Panc1 (cell line): ENCODE measurements at places on chromosomes 5 and 9. TPM values are rescaled to one million over a fixed set of nuclear protein-coding genes. Genes with fewer than 3 reads are reported as not detected.

- peaks cover 6% of the 10 kb centered on the region for H3K36me3 ChIP-seq
- no peak for DNase-seq
- H3K4me3 ChIP-seq, result no peak overlapping the region
- peaks cover 8% of the 10 kb centered on the region; the same call in 1 of the 2 replicates for H3K4me1 ChIP-seq
- no peaks in the 10 kb centered on the region for H3K27me3 ChIP-seq
- H3K27ac ChIP-seq, result no peak overlapping the region
Measured at GRCh38 chr9:120839146-120839545, 3.6 kb downstream of the PSMD5 start.

DNA sequence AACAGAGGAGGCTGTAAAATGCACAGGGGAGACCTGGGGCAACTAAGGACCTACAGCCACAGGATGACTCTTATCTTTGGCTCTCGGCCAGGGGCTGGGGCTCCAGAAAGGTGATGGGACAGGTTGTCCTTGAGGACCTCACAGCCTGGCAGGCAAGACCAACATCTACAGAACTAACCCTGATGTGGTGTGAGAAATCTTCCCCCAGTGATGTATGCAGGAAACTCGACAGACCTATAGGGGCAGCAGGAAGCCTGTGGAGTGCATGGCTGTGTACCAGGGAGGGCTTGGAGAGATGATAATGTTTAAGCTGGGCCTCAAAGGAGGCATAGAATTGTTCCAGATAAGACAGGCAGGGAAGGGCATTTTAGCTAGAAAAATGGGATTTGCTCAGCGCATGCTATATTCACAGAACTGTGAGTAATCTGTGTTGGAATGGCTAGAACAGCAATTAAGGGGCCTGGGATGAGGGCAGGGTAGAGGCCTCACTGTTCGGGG, 68.5 kb upstream of the SLC25A51 start:
- peaks cover 33% of the 10 kb centered on the region for H3K4me1 ChIP-seq
- H3K27ac ChIP-seq, result no peak overlapping the region
- H3K4me3 ChIP-seq, result no peak overlapping the region

The PCDHAC1 gene
- total RNA-seq, result 0.59 TPM

DNA sequence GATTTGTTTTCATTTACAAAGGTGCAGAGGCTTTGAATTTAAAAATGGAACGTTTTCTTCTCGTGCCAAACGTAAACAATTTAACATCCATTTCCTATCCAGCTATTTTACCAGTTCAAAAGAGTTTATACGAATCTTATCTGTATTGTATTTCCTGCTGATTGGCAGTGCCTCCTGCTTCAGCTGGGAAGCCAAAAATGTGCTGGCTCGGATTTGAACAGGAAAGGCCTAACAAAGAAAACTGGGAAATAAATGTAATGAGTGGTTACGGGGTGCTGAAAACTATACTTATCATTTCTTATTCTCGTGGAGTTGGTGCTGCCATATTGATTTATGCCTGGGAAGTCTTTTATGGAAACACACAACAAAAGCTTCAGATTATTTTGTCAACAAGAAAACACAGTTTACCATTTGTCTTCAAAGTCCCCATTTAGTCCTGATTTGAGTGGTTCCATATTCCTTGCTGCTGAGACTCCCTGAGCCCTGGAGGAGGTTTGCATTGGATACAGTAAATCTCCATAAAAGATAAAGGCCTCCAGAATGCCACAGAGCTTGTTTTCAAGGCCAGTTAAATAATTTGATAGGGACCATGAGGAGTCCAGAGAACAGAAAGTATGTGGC, 507.4 kb downstream of the RASEF start:
- H3K4me3 ChIP-seq, result no peak overlapping the region
- no peaks in the 10 kb centered on the region for H3K36me3 ChIP-seq
- no peaks in the 10 kb centered on the region for H3K4me1 ChIP-seq
- no peak for DNase-seq

DNA sequence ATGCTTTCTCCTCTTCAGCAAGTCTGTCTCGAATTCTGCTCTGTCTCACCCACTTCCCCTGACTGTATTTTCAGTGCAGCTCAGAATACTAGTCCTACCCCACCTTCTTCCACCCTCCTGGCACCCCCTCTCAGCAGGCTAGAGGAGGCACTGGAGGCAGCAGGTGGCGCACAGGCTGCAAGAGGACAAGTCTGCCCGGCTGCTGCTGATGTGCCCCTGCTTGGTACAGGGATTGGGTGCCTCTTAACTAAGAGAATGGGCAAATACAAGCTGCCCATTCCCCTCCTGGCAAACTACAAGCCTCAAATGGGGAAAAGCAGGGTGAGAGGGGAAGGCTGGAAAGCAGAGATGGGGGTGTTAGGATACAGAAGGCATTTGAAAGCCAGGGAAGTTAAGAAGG, 5.1 kb downstream of the TLN1 start:
- no peak for DNase-seq
- H3K27ac ChIP-seq, result no peak overlapping the region
- H3K36me3 ChIP-seq, result peaks cover 7% of the 10 kb centered on the region
- no peak overlapping the region for H3K4me3 ChIP-seq
- H3K4me1 ChIP-seq, result peaks cover 28% of the 10 kb centered on the region
- H3K27me3 ChIP-seq, result no peaks in the 10 kb centered on the region

- no peak for DNase-seq
- H3K4me1 ChIP-seq, result peaks cover 5% of the 10 kb centered on the region; the same call in 1 of the 2 replicates
- no peaks in the 10 kb centered on the region for H3K36me3 ChIP-seq
- no peaks in the 10 kb centered on the region; the same call in 1 of the 2 replicates for H3K27me3 ChIP-seq
Measured at GRCh38 chr5:169950333-169950732, 30.0 kb downstream of the INSYN2B start.

GRCh38 chr5:80346055-80346454, 26.3 kb downstream of the SPZ1 start:
- H3K4me3 ChIP-seq, result no peak overlapping the region
- peak; percentile 13 for DNase-seq
- no peak overlapping the region for H3K27ac ChIP-seq
- H3K36me3 ChIP-seq, result no peaks in the 10 kb centered on the region

GRCh38 chr9:86977205-86977835, 30.0 kb upstream of the GAS1 start:
- no peaks in the 10 kb centered on the region for H3K4me1 ChIP-seq
- no peak overlapping the region for H3K4me3 ChIP-seq
- no peaks in the 10 kb centered on the region for H3K36me3 ChIP-seq
- no peak for DNase-seq

- H3K27ac ChIP-seq, result no peak overlapping the region
- no peak for DNase-seq
- H3K4me3 ChIP-seq, result no peak overlapping the region
- no peaks in the 10 kb centered on the region for H3K27me3 ChIP-seq
- no peaks in the 10 kb centered on the region for H3K4me1 ChIP-seq
Measured at GRCh38 chr9:114697951-114698351, 16.0 kb upstream of the TEX48 start.

- H3K4me1 ChIP-seq, result no peaks in the 10 kb centered on the region
- no peaks in the 10 kb centered on the region for H3K36me3 ChIP-seq
- no peak overlapping the region for H3K4me3 ChIP-seq
- no peak overlapping the region for H3K27ac ChIP-seq
- H3K27me3 ChIP-seq, result no peaks in the 10 kb centered on the region
Measured at GRCh38 chr5:544675-545355, 20.6 kb upstream of the SLC9A3 start.

The ADGRV1 gene
- total RNA-seq, result 0.49 TPM

DNA sequence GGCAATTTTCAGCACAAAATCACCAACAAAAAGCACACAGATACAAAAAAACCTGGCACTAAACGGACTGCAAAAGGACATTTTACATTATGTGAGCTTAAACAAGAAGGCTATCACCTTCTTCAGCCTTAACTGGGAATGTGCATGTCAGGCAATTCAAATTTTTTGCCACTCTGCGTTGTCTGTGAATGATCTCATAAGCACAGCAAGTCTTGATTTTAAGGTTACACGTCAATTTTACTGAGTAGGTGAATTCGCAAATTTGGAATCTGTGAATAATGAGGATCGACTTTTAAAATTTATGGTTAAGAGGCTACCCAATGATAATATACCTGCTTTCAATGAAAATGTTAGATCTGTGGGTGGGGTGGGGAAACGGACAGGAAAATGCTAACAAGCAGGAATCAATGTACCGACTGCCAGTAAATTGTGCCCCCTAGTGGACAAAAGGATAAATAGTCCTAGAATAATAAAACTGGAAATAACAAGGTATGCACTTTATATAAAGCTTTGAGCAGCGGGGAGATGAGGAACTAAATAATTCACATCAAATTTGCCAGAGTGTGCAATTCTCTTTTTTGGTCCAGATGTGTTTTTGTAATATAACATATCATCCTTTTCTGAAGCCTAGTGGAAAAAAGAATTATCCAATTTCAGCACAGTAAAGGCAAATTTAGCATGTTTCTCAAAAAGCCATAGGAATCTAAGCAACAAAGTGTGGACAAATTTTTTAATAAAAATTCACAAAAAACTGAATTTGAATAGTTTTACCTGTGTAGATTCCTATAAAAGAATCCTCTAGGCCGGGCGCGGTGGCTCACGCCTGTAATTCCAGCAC, 20.5 kb downstream of the EQTN start:
- no peaks in the 10 kb centered on the region for H3K4me1 ChIP-seq
- peak; percentile 10 for DNase-seq
- H3K27me3 ChIP-seq, result no peaks in the 10 kb centered on the region
- no peaks in the 10 kb centered on the region for H3K36me3 ChIP-seq
- H3K27ac ChIP-seq, result no peak overlapping the region
- peak overlapping the region; percentile 16; the same call in 1 of the 2 replicates for H3K4me3 ChIP-seq

DNA sequence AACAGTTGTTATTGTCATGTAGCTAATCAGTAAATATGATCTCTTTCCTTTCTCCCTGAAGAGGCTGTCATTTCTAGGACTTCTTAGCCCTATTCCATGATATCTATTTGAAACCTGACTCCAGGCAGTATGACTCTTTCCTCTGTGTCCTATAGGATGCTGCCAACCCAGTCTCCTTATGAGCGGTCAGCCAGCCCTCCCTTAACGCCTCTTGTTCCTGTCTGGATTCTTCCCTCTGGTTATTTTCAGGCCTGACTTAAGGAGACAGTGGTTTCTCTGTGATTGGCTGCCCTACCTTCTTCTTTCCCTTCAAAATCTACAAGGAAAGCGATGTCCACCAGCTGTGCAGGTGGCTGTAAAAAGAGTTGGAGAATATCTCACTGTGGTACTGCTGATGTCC, 19.4 kb upstream of the C5orf63 start:
- peaks cover 11% of the 10 kb centered on the region for H3K27me3 ChIP-seq
- no peaks in the 10 kb centered on the region for H3K4me1 ChIP-seq
- no peaks in the 10 kb centered on the region for H3K36me3 ChIP-seq
- no peak overlapping the region for H3K4me3 ChIP-seq

GRCh38 chr5:143373076-143373475, 30.4 kb downstream of the NR3C1 start:
- H3K36me3 ChIP-seq, result no peaks in the 10 kb centered on the region
- H3K27me3 ChIP-seq, result no peaks in the 10 kb centered on the region
- DNase-seq, result no peak

DNA sequence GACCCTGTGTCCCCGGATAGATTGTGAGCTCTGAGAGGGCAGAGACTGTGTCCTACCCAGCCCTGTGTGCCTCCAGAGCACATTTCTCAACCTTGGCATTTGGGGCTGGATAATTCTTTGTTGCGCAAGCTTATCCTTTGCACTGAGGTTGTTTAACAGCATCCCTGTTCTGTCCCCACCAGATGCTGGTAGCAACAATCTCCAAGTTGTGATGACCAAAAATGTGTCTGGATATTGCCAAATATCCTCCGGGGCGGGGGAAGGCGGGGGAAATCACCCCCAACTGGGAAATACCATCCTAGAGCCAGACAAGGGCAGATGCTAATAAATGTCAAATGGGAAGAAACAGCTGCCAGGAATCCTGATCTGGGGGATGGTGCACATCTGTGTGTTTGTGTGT, 24.0 kb upstream of the TNIP1 start:
- DNase-seq, result no peak
- no peak overlapping the region for H3K27ac ChIP-seq
- H3K36me3 ChIP-seq, result no peaks in the 10 kb centered on the region
- no peaks in the 10 kb centered on the region for H3K4me1 ChIP-seq
- no peak overlapping the region for H3K4me3 ChIP-seq

The FGF18 gene
- 1.7 TPM for total RNA-seq

DNA sequence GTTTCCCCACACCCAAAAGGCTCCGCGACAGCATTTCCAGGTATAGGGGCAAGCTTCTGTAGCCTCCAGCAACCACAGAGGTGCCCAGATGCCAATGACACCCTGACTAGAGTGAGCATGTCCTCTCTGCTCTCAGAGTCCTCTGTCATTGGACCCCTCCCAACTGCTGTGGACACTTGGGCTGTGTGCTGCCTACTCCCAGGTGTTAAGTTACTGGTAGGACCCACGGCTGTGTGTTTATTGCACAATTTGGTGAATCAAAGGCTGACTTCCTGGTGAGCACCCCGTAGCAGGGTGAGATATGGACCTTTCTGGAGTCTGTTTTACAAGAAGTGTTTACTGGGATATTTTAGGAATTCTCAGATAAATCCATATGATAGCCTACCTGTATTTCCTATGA, 36.0 kb downstream of the SH3GL2 start:
- DNase-seq, result no peak
- H3K27ac ChIP-seq, result no peak overlapping the region
- no peak overlapping the region for H3K4me3 ChIP-seq
- H3K27me3 ChIP-seq, result no peaks in the 10 kb centered on the region

The CEL gene
- total RNA-seq, result 4.3 TPM

- no peak overlapping the region for H3K4me3 ChIP-seq
- no peak overlapping the region for H3K27ac ChIP-seq
- peaks cover 3% of the 10 kb centered on the region for H3K4me1 ChIP-seq
Measured at GRCh38 chr5:170638051-170638450, 134.2 kb downstream of the KCNIP1 start.

The KYAT1 gene
- total RNA-seq, result 6.1 TPM

- no peak overlapping the region for H3K27ac ChIP-seq
- H3K4me1 ChIP-seq, result peaks cover 10% of the 10 kb centered on the region
- H3K27me3 ChIP-seq, result no peaks in the 10 kb centered on the region
- no peaks in the 10 kb centered on the region for H3K36me3 ChIP-seq
- no peak overlapping the region for H3K4me3 ChIP-seq
Measured at GRCh38 chr9:123338710-123339665, 17.0 kb upstream of the CRB2 start.

- H3K4me3 ChIP-seq, result no peak overlapping the region
- H3K27me3 ChIP-seq, result no peaks in the 10 kb centered on the region
- no peak for DNase-seq
- H3K36me3 ChIP-seq, result no peaks in the 10 kb centered on the region
- no peak overlapping the region for H3K27ac ChIP-seq
Measured at GRCh38 chr9:115164511-115164974, 46.6 kb upstream of the TNC start.

GRCh38 chr9:83665580-83666200, 42.1 kb downstream of the UBQLN1 start:
- H3K27me3 ChIP-seq, result no peaks in the 10 kb centered on the region
- H3K4me3 ChIP-seq, result no peak overlapping the region
- H3K36me3 ChIP-seq, result peaks cover 22% of the 10 kb centered on the region
- H3K4me1 ChIP-seq, result no peaks in the 10 kb centered on the region
- DNase-seq, result no peak

DNA sequence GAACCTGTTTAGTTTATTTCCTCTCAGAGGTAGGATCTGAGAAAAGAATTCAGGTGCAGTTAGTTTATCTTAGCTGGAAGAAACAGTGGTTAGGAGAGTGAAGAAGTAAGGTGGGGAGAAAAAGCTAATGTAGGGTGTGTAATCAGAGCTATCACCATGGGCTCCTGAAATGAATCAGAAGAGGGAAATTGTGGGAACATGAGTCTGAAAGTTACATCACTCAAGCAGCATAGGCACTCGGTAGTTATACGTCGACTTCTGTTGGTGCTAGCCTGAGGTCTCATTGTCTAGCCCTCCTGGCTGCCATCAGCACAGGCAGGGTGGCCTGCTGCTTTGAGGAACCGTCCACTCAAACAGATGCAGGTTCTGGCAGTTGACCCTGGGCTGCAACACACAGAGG, 56.7 kb upstream of the NPR3 start:
- H3K4me3 ChIP-seq, result no peak overlapping the region
- H3K27me3 ChIP-seq, result no peaks in the 10 kb centered on the region

GRCh38 chr5:123014689-123015088, 21.8 kb downstream of the PPIC start:
- no peak for DNase-seq
- no peaks in the 10 kb centered on the region for H3K4me1 ChIP-seq
- no peaks in the 10 kb centered on the region for H3K36me3 ChIP-seq
- no peaks in the 10 kb centered on the region for H3K27me3 ChIP-seq
- no peak overlapping the region for H3K4me3 ChIP-seq
